H7 (cell line): ENCODE measurements at places on chromosomes 13 and 19. TPM values are rescaled to one million over a fixed set of nuclear protein-coding genes. Genes with fewer than 3 reads are reported as not detected.

Gene KEAP1
- 80.2 and 82.3 TPM in 2 replicates for total RNA-seq

Gene TNFAIP8L1
- 9.4 and 11.1 TPM in 2 replicates for total RNA-seq

Gene CDX2
- 0.04 TPM in 1 of 2 replicates, not detected in the other for total RNA-seq

Gene RNF225
- 0.70 TPM in 1 of 2 replicates, not detected in the other for total RNA-seq

Gene C1QTNF9B
- total RNA-seq, result not detected in 2 replicates
